ENCODE measurements at places on chromosomes 5 and 9.

GRCh38 chr5:6135977-6136376 lies 242.4 kb downstream of the MED10 start:
- DNase-seq: no peak
- no peak overlapping the region for H3K27ac ChIP-seq
- no peaks in the 10 kb centered on the region for H3K27me3 ChIP-seq

DNA sequence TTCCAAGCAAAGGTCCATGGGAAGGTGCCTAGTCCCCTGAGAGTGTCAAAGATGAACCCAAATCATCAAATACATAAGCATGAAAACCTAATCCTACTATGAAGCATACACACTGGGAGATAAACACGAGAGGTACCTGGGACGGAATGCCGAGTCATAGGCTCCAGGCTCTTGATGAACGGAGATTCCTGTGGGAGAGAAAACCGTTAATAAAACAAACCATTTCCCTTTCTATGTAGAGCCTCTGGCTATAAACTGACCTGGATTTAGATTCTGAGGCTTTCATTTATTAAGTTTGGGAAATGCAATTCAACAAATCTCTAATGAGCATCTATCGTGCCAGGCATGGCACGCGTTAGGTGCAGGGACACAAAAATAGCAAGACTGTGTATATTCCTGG lies 206.4 kb upstream of the IL12B start:
- no peaks in the 10 kb centered on the region for H3K4me1 ChIP-seq
- H3K4me3 ChIP-seq: no peak overlapping the region

- DNase-seq: no peak
- H3K4me1 ChIP-seq: no peaks in the 10 kb centered on the region
- H3K27me3 ChIP-seq: peaks cover 10% of the 10 kb centered on the region
- no peak overlapping the region for H3K27ac ChIP-seq
- no peaks in the 10 kb centered on the region for H3K36me3 ChIP-seq
- H3K4me3 ChIP-seq: no peak overlapping the region
Observed at GRCh38 chr5:58770136-58770535, 187.3 kb downstream of the RAB3C start.

DNA sequence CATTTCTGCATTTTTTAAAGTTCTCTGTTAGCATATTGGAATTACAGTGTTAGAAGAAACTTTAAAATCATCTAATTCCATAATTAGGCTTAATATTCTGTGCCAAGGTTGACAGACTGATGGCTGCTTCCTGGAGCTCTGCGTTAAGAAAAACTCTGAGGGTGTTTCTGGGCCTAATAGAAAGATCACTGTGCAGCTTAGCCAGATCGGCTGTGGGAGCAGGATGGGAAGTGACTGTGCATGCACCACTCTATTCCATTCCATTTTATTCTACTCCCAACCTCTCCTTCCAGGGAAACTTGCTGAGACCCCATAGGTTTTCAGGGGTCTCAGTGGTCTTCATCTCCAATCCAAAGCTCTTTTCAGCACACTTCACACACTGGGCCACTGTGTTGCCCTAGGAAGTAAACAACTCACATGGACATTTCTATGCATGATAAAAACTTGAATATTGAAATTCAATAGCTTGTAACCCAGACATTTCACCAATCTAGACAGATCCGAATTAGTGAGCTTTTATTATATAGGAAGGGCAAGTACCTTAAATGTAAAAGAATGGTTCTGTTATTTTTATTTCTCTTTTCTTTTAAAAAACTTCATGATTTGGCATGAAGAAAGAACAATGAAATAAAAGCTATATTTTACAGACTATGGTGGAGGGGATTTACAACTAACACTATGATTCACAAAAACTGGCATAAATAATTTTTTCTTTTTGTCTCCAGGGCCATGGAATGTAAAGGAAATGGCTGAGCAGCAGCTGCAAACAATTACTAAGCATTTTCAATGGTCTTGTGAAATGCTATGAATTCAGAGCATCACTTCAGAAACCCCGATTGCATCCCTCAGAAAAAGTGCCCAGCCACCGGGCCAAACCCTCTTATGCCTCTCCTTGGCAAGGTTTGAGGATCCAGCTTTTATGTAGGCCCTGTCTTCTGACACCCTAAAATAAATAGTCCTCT lies 51.4 kb upstream of the DAB2 start:
- no peak for DNase-seq
- H3K27ac ChIP-seq: no peak overlapping the region
- peaks cover 4% of the 10 kb centered on the region for H3K27me3 ChIP-seq
- H3K4me3 ChIP-seq: no peak overlapping the region
- H3K36me3 ChIP-seq: no peaks in the 10 kb centered on the region

DNA sequence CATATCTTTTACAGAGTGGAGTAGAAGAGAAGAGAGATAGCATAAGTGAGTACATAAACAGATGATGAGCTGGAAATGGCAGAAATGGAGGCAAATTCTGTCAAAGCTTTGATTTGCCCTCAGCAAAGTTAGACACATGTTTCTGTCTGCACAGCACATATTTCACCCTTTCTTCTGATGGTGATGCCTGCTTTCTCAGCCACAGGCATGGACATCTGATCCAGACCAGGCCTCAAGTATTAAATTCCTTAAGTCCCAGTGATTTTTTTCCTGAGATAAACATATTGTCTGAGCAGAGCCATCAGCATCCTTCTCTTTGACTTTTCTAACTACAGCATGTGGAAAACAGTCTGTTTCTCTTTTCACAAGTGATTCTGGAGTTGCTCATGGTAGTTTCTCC lies 409.8 kb downstream of the MAN2A1 start:
- no peak for DNase-seq
- no peak overlapping the region for H3K4me3 ChIP-seq
- H3K36me3 ChIP-seq: no peaks in the 10 kb centered on the region
- no peaks in the 10 kb centered on the region for H3K27me3 ChIP-seq
- H3K27ac ChIP-seq: no peak overlapping the region
- peaks cover 12% of the 10 kb centered on the region for H3K4me1 ChIP-seq

- no peak for DNase-seq
- no peak overlapping the region for H3K27ac ChIP-seq
- no peak overlapping the region for H3K4me3 ChIP-seq
- no peaks in the 10 kb centered on the region for H3K4me1 ChIP-seq
- H3K36me3 ChIP-seq: peaks cover 30% of the 10 kb centered on the region
Observed at GRCh38 chr9:5122516-5122915, 62.9 kb downstream of the INSL6 start.

DNA sequence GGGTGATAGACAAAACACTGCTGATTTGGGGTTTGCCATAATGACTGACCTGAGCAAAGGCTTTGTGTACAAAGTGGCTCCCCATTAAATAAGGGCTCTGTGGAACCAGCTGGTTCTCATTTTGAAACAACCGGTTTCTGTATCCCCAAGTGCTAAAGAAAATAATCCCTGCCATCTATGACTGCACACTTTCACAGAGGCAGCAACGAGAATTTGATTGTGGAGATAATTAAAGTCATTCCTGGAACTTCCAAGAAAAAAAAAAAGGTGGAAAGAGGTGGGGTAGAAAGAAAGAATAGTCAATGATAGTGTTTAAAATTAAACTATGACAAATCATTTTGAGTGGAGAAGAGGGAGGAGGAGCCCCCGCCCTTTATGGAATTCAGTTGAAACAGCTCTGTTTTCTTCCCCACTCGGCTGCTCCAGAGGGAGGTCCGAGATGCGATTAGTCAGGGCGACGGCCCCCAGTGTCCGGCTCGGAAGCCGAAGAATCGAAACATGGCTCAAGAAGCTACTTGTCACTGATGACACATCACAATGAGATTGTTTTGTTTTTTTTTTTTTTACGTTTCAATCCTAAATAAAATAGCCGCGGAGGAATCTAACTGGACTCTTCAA lies 38.4 kb downstream of the EBF1 start:
- no peaks in the 10 kb centered on the region for H3K36me3 ChIP-seq
- H3K4me3 ChIP-seq: no peak overlapping the region
- no peak for DNase-seq
- H3K27ac ChIP-seq: no peak overlapping the region
- H3K4me1 ChIP-seq: no peaks in the 10 kb centered on the region

DNA sequence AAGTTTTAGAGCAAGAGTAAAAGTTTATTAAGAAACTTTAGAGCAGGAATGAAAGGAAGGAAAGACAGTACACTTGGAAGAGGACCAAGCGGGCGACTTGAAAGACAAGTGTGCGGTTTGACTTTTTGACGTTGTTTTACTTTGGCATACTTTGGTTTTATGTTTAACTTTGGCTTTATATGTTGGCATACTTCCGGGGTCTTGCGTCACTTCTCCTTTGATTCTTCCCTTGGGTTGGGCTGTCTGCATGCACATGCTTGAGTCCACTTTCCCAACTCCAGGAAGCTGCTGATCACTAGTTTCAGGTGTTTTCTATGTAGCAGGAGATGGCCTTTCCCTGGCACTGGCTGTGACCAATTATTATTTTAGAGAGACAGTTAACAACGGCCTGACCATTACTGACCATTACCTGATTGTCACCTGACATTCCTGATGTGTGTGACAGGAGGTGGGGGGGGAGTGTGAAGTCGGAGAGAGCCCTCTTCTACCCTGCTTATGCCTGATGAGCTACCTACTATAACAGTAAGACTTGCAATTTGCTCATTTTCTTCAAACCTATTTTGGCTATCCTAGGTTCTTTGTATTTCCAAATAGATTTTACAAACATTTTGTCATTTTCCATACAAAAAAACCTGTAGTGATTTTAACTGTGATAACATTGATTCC lies 45.5 kb downstream of the TNFSF8 start:
- no peaks in the 10 kb centered on the region for H3K27me3 ChIP-seq
- peaks cover 21% of the 10 kb centered on the region for H3K4me1 ChIP-seq
- H3K4me3 ChIP-seq: no peak overlapping the region
- DNase-seq: no peak
- H3K27ac ChIP-seq: no peak overlapping the region

Measured in activated CD8-positive, alpha-beta T cell treated with anti-CD3 and anti-CD28 coated beads, Interleukin-2, amount 10 ng/mL, durations not matched to agents 7 days and 5 days (primary cell).